Left colon (tissue), 2 donors: ENCODE measurements at places on chromosomes 12 and 14. TPM values are rescaled to one million over a fixed set of nuclear protein-coding genes. Genes with fewer than 3 reads are reported as not detected.

GRCh38 chr12:116076399-116076798, 201.1 kb downstream of the MED13L start:
- no peak for DNase-seq

GRCh38 chr12:106985479-106985878, 1.5 kb downstream of the MTERF2 start:
- DNase-seq: no peak

The AKAP5 gene
- 11.9 TPM for total RNA-seq

The AMIGO2 gene
- 1.7 TPM for total RNA-seq

DNA sequence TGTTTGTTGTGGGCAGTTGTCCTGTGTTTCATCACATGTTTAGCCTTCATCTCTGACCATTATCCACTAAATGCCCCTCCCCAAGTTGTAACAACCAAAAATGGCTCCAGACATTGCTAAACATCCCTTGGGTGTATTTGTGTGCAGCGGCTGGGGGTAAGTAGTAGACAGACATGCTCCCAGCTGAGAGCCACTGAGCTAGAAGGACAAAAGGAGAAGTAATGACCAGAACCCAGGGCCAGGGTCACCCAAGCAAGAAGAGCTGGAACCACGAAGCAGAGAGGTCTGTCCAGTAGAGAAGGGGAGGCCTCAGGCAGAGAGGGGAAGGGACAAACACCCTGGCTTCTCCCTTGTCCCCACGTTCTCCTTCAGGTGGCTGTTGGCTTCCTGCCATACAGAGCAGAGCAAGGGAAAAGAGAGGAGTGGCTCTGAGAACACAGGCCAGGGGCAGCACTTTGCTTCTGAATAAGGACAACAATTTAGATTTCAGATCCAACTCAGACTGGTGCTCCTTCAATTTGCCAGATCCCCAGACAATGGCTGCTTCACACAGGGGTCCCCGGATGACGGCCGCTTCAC, 55.2 kb downstream of the NDUFA12 start:
- DNase-seq: no peak

The CLEC2A gene
- total RNA-seq: not detected

DNA sequence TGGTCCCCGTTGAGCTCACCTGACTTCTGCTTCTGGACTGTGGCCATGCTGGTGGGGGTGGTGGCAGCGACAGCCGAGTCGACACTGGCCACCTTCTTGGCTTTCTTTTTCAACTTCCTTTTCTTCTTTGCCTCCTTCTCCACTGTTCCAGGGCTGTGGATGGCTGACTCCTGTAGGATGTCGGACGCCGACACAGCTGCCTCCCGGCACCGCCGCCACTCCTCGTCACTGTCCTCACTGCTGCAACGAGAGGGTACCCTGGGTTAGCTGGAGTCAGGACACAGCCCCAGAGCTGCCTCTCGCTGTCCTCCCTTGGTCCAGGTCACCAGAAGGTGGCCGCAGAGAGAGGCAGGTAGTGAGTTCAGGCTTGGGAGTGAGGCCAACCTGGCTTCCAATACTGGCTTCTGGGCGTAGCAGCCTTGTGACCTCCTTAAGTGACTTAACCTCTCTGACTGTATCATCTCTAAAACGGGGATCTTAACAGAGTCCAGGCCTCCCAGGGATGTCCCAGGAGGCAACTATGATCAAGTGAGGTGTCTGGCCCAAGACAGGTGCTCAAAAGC, 12.0 kb downstream of the C12orf43 start:
- no peak for DNase-seq

GRCh38 chr14:99342204-99342603, 70.2 kb upstream of the BCL11B start:
- no peak for DNase-seq

The FRMD6 gene
- 4.2 TPM for total RNA-seq

GRCh38 chr12:820336-820735, 68.0 kb downstream of the WNK1 start:
- DNase-seq: no peak

DNA sequence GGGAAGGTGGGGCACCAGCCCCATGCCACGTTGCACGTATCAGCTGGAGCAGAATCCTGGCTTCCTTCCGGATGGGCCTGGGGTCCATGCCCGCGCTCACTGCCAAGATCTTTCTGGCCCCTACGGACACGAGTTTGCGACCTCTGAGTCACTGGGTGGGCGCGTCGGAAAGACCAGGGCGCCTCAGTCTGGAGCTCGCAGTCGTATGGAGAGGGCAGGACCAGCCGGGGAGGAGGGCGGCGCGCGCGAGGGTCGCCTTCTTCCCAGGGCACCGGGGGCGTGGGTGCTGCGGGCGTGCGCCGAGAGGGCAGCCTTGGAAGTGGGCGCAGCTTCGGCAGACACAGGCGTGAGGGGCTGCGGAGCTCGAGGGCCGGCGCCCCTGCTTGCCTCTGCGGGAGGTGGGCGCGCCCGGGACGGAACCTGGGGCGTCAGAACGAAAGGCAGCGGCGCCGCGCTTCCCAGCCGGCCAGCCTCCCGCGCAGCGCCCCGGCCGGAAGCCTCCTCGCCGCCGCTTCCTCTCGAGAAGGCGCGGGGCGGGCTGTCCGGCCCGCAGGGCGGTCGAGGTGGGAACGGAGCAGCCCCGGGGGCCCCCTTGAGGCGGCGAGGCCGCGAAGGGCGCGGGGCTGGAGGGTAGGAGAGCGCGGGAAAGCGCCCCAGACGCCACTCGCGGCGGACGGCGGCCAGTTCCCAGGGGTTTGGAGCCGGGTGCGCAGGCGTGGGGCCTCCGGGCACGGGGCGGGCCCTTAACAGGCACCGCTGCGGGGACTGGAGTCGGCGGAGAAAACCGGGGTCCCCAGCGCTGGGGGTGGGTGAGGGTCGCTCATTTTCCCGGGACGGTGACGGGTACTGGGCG, at the start of gene ARL6IP4:
TSS of gene ARL6IP4 (plus strand) at position 499 of the 853 bp plus-strand sequence. CDS start 459 bp downstream, outside the sequence.
- peak; percentile 79 for DNase-seq

The KITLG gene
- total RNA-seq: 34.2 TPM

DNA sequence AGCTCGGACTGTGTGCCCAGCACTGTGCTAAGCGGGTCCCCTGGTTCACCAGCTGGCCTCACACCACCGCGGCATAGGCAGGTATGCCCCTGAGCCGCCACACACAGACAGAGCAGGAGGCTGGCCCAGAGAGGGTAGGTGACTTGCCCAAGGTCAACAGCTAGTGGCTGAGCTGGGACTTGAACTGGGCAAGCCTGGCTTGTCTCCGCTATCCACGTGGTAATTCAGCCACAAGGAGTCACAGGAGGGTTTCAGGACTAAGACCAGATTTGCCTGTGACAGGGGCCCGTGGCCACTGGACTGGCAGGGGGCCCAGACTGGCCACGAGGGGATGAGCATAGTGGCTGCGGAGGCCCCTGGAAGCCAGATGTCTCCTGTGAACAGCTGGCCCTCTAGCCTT, 47.7 kb downstream of the NCOR2 start:
- DNase-seq: no peak

DNA sequence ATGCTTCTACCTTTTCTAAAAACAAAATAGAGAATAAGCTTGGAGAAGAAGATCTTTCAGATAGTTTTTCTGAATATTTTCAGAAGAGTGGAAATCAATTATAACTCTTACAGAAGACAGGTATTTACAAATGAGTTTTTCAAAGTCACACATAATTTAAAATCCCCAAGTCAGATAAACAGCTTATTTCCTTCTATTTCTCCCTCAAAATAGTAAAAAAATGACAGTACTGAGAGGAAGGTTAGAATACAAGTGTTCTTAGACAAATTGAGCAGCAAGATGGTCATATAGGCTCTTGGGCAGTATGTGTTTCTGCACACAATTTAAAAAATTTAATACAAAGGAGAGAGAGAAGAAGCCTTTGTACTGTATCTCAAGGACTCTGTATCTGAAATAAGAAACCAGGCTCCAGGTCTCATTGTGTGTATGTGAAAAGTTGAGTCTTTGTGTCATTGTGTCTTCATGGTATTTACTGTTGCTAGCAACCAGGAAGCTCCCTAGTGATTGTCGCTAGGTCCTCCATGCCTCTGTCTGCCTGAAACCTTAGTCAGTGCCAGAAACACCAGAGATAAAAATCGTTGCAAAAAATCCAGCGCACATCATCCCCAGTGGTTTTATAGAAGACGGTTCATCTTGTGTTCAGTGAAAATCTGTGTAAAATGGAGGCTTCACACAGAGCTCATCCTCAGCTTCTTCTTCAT, 12.9 kb upstream of the TUBA1A start:
- no peak for DNase-seq

The C12orf50 gene
- not detected for total RNA-seq

DNA sequence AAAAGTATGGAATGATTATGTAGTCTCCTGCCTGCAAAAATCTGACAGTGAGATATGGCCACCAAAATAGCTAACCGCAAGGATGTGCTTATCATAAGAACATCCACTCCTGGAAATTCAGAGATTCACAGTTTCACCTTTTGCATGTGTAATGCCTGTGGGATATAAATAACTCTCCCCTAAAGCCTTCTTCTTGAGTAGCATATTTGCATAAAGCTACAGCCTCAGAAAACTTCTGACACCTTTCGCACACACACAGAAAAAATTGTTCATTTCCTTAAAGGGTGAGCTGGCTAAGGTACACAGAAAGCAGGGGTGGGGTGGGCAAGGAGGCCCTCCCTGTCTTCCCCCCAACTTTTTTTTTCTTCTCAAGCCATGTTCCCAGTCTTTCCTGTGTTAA, 3.1 kb upstream of the IGF1 start:
- no peak for DNase-seq

DNA sequence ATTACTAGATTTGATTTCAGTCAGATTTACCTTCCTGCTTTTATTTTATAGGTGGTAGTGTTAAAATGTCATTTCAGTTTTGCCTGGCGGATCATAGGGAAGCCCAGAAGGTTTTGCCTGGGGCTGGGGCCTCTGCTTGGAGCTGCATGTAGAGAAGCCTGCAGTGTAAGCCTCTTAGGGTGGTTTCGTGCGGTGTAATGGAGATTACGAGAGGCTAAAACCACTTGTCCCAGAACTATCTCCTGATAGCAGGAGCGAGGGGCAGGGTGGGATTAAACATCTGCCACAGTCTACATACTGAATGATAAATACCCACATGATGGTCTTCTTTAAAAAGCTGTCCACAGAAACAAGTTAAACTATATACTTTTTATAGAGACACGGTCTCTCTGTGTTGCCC, 35.0 kb upstream of the DICER1 start:
- no peak for DNase-seq

GRCh38 chr14:73394317-73394716, 64.0 kb downstream of the NUMB start:
- no peak for DNase-seq

GRCh38 chr12:106956048-106956578, 406 bp downstream of the TMEM263 start:
- DNase-seq: peak; percentile 61

The SLC38A4 gene
- total RNA-seq: 5.4 TPM

DNA sequence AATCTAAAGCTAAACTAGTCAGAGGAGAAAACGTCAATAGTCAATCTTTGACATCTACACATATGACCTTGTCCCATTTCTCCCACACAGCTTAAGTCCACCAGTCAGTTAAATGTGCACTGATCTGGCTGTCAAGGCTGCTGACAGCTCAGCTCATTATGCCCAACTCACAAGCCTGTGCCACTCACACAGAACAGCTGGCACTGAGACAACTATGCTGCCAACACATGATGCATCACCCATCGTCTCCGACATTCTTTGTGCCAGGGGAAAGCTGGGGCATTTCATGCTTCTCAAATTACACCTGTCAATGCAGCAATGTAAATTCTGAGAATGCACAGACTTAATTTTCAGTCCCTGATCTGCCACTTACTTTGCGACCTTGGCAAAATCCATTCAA, 25.3 kb downstream of the GNS start:
- DNase-seq: no peak

DNA sequence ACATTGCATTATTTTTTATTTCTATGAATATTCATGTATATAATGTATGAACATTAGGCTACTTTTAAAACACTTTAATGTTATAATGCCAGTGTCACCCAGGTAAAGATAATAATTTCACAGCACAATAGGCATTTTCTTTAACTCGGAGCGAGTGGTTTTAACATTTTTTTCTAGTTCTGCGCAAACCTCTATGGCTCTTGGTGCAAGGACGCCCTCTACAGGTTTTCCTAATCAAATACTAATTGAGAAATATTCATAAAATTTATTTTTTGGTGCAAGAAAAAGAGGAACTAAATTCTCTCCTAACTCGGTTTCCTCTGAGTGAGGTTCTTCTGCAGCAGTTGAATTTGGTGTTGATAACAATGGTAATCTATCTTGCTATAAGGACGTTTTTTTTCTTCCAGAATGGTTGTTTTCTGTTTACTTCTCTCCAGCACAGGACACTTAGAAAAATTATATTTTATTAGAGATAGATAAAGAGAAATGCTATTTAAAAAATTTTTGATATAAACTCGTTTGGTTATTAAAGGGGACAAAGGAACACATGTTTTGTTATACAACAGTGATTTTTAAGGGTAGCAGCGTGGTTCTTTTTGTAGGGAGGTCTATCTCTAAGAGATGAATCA, 2.4 kb upstream of the WIF1 start:
- DNase-seq: no peak

GRCh38 chr14:67469954-67470353, 18.6 kb downstream of the TMEM229B start:
- DNase-seq: peak; percentile 33

GRCh38 chr12:112524676-112525425, 106.1 kb downstream of the PTPN11 start:
- DNase-seq: no peak

DNA sequence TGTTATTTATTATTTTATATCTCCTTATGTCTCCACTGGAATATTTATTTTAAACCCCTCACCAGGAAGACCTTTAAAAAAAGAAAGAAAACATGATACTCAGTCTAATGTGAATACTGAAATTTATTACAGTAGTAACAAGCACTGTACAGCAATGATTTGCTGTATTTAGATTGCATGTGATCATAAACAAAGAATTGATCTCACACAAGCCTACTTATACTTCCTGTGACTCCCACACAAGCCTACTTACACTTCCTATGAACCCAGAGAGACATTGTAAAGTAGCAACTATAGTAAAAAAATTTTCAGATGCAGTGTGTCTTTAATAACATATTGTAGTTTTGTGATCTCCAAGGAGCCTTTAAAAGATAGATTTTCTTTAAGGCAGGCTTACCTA, 142.7 kb upstream of the SYT1 start:
- DNase-seq: no peak

- DNase-seq: no peak
These were observed 40.2 kb upstream of the TMEM179 start for GRCh38 chr14:104644656-104645378.

The SERPINA9 gene
- total RNA-seq: not detected

- DNase-seq: no peak
These were observed 25.0 kb downstream of the RERG start for GRCh38 chr12:15196221-15196620.

GRCh38 chr12:27504507-27504906, 19.5 kb upstream of the PPFIBP1 start:
- DNase-seq: no peak

- no peak for DNase-seq
These were observed 40.3 kb downstream of the SLC38A2 start for GRCh38 chr12:46332260-46332659.
